NCI-H1417 treated with DMSO at 0.1 percent for 48 hours (cell line): ENCODE measurements at places on chromosomes 12 and 14.

DNA sequence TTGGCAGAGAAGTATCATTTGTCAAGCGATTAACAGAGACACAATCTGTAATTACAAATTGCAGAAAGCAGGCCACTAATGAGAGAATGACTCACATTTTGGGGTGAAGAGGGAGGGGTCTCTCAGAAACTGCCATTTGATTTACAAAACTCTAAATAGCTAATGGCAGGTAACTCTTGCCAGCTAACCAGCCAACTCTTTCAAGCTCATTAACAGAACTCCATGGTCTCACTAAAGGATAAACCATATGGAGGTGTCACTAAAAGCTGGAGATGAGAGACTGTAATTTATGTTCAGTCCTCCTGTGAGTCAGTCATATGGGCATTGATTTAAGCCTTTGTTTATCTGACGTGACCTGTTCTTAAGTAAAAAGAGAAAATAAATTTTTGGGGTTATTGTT lies 336.4 kb downstream of the FOXG1 start:
- peak; percentile 97 for DNase-seq

DNA sequence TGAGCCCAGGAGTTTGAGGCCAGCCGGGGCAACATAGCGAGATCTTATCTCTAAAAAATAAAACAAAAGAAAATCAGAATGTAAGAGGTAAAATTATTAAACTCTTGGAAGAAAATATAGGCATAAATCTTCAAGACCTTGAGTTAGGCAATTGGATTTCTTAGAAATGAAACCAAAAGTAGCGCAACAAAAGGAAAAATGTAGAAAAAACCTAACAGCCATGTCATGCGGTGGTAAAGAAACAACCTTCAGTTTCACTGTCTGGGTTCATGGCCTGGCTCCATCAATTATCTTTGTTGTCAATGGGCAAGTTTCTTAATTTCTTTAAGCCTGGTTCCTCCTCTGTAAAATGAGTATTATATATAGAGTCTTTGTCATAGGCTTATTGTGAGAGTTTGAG lies 5.6 kb upstream of the GCH1 start:
- DNase-seq, result no peak

GRCh38 chr14:93333631-93334103 lies 831 bp upstream of the BTBD7 start:
- no peak for DNase-seq

- DNase-seq, result no peak
Observed at GRCh38 chr14:104647467-104648043, 41.9 kb upstream of the INF2 start.

DNA sequence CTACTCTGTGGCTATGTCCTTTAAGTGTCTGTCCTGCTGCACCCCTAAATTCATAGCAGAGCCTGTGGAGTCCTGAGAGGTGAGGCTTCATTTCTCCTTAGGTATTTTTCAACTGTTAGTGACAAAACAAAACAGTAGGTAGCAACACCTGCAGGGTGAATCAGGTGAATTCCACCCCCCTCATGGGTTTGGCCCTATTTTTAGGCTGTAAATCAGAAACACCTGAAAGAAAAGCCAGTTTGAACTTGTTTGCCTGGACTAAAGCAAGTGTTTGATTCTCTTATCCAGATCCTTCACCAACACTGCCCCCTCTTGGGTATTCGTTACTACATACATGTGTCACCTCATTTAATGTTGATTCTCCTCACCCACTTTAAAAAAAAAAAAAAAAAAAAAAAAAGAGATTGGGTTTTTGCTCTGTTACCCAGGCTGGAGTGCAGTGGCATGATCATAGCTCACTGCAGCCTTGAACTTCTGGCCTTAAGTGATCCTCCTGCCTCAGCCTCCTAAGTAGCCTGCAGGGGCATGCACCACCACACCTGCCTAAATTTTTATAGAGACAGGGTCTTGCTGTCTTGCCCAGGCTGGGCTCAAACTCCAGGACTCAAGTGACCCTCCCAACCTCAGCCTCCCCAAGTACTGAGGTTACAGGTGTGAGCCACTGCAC lies 10.3 kb downstream of the TBPL2 start:
- peak; percentile 39 for DNase-seq

GRCh38 chr14:63833728-63834127 lies 19.1 kb upstream of the SYNE2 start:
- no peak for DNase-seq

- DNase-seq, result no peak
Observed at GRCh38 chr14:69625299-69626131, 14.1 kb downstream of the SUSD6 start.

DNA sequence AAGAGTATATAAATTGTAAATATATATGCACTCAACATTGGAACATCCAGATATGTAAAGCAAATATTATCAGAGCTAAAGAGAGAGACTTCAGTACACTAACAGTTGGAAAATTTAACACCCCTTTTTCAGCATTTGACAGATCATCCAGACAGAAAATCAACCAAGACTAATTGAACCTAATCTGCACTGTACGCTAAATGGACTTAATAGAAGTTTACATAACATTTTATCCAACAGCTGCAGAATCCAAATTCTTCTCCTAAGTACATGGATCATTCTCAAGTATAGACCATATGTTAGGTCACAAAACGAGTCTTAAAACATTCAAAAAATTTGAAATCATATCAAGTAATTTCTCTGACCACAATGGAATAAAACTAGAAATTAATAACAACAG lies 229.1 kb upstream of the CLEC14A start:
- no peak for DNase-seq

DNA sequence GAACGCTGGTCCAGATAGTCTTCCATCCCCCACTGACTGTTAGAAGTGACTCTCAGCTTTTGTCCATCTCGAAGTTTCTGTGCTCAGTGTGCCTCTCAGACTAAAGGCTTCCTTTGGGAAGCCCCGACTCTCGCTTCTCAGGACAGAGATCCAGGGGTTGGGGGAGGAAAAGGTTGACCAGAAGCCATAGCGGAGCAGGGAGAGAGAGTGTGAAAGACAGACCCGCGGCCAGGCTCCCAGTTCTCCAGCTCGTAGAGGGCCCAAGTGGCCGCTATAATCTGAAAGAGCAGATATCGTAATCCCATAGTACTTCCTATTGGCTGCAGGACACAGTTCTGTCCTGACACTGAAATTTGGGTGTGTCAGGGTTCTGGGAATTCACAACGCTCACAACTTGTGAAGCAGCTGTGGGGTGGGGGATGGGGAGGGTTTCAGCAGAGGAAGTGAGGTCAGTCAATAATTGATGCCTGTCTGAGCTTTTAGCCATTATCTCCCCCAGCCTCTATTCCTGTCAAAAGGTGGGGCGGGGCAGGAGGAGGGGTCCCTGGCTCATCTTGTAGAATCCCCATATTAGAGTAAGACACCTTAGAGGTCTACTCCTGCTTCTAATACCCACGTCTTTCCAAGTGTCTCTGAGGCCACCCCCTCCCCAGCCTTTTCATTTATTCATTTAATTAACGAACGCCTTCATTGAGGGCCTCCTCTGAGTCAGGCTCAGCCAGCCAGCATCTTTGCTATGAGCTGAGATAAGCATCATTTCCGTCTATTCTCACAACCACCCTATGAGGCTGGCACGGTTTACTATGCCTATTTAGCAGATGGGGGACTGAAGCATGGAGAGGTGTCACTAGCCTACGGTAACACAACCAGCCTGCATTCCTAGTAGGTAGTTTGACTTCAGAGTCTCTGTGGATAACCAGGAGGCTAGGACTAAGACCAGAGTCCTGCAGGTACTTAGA lies 1.6 kb upstream of the ACVRL1 start:
- no peak for DNase-seq

- DNase-seq, result no peak
Observed at GRCh38 chr12:104426926-104427546, 29.7 kb upstream of the CHST11 start.

- no peak for DNase-seq
Observed at GRCh38 chr14:55545779-55546178, 34.2 kb upstream of the KTN1 start.

DNA sequence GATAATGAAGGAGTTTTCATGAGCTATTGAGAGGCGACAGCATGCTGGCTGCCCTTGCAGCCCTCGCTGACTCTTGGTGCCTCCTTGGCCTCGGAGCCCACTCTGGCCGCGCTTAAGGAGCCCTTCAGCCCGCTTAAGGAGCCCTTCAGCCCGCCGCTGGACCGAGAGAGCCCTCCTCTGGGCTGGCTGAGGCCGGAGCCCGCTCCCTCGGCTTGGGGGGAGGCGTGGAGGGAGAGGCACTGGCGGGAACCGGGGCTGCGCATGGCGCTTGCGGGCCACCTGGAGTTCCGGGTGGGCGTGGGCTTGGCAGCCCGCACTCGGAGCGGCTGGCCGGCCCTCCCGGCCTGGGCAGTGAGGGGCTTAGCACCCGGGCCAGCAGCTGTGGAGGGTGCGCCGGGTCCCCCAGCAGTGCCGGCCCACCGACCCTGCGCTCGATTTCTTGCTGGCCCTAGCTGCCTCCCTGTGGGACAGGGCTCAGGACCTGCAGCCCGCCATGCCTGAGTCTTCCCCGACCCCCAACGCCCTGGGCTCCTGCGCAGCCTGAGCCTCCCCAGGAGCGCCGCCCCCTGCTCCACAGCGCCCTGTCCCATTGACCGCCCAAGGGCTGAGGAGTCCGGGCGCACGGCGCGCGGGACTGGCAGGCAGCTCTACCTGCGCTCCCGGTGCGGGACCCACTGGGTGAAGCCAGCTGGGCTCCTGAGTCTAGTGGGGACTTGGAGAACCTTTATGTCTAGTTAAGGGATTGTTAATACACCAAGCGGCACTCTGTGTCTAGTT lies 20.1 kb upstream of the PAWR start:
- DNase-seq, result no peak

GRCh38 chr12:52361553-52361952 lies 5.7 kb downstream of the KRT85 start:
- DNase-seq, result no peak

DNA sequence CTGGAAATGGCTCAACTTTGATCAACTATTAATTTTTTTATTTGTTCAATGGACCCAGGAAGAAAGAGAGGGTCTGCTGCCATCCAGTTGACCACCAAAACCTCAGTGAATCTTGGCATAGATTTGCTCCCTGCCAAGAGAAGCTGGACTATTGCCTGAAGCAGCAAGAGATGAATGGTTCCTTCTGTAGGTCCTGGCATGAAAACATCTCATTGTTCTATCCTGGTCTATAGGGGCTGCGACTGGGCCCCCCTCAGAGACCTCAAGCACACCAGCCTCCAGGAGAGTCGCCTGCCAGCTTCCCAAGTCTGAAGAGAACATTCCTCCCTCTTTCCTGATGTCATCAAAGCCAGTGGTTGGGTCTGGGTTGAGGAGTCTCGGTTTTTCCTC lies 204.9 kb downstream of the TMX1 start:
- no peak for DNase-seq
